ENCODE measurements at places on chromosomes 3 and 15.

GRCh38 chr3:59341459-59341858 lies 291.6 kb upstream of the CFAP20DC start:
- no peak for DNase-seq

DNA sequence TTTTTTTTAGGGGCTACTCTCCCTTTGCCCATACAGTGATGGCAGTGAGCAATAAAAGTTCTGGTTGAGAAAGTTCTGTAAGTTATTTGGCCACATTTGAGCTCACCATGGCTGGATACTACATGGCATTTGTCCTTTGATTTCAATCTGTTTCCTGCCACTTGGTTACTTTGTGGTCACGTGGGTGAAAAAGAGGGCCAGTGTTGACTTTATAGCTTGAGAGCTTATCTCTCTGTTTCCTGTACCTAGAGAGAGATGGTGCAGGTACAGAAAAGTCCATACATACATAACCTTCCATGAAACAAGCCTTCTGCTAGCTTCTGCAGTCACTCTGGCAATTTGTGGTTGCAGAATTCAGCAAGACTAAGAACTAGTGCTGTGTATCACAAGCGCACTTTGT lies 23.4 kb upstream of the MECOM start:
- DNase-seq, result no peak

GRCh38 chr3:186220365-186220764 lies 111.5 kb upstream of the ETV5 start:
- no peak for DNase-seq

DNA sequence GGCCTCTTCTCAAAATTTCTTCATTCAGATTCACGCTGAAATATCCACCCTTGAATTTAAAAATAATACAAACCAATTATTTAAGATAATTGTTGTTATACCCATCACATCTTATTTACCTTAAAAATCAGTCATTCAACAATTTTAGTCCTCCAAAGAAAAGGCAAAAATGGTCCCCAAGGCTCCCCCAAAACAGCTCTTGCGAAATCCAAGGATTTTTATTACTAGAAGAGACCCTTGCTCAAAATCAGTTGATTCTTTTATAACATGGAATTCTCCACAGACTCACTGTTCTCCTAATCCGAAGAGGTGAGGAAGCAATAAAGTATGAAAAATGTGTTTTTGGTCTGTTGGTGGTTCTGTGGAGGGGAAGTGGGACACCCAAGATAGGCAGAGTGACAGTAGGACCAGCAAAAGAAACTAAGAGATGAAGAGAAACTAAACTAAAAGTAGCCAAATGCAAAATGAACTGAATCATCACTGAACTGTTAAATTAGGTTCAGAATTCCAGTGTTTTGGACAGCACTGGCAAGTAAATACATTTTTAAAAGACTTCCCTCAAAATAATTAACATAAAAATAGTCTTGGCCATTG lies 19.1 kb upstream of the PLCH1 start:
- DNase-seq, result no peak

DNA sequence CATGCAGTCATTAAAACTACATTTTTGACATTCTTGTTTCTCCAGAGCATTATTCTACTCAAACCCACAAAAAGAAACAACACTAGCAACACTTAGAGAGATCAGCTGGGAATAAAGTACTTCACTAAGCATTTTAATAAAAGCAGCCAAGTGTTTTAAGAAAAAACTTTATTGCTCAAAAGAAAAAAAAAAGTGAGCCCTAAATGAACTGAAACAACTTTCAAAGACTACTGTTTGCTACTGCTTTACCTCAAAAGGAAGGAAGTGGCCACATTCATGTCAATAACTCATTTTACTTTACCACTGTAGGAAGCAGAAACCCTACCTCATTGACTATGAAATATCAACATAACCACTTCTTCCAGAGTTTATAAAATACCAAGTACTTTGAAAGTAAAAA lies 91.3 kb downstream of the UACA start:
- peak; percentile 16 for DNase-seq

DNA sequence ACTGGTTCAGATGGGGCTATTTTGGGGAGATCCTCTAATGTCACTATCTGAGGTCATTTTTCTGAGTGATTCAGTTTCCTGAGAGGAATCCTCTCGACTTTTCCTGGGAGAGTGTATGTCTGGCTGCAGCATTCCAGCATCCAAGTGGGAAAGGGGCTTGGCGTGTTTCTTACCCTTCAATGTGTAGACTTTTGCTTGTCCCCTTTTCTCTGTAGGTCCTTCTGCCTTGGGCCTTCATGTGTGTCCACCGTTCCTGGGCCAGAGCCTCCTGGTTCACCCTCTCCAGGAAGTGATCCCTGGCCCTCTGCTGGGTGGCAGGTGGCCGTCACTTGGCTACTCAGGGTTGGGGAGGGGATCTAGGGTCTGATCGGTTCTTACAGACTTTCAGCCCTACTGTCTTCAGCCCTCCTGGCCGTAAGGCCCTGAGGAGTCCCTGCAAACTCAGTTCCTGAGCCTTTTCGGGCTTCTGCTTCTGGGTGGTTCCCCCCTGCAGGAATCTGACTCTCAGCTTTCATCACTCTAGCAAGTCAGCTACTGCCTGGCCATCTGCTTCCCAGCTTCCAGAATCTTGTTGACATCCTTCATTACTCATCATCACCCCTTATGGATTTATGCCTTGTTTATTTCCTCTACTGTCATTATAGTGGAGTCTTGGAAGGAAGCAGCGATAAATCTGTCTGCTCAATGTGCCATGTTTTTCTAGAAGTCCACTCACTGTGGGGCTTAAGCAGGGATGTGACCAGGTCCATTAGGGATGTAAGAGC lies 36.5 kb downstream of the GOLGA6L10 start:
- no peak for DNase-seq

DNA sequence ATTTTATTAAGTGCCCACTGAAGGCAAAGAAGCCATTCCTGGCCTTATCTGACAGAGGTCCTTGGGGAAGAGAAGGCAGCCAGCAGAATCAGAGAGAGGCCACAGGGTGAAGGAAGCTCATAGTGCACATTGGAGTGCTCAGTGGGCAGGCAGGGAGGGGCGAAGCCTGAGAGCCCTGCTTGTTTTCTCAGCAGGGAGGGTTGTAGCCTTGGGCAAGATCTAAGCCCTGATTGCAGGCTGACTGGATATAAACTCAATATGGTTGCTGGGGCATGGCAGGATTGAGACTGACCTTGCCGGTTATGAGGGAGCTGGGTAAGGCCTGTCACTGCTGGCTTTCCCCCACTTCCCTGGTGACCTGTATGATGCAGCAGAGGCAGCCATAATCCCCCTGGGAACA lies 7.5 kb upstream of the IGSF11 start:
- no peak for DNase-seq

GRCh38 chr3:36876181-36876936 lies 68.5 kb downstream of the TRANK1 start:
- DNase-seq, result no peak

DNA sequence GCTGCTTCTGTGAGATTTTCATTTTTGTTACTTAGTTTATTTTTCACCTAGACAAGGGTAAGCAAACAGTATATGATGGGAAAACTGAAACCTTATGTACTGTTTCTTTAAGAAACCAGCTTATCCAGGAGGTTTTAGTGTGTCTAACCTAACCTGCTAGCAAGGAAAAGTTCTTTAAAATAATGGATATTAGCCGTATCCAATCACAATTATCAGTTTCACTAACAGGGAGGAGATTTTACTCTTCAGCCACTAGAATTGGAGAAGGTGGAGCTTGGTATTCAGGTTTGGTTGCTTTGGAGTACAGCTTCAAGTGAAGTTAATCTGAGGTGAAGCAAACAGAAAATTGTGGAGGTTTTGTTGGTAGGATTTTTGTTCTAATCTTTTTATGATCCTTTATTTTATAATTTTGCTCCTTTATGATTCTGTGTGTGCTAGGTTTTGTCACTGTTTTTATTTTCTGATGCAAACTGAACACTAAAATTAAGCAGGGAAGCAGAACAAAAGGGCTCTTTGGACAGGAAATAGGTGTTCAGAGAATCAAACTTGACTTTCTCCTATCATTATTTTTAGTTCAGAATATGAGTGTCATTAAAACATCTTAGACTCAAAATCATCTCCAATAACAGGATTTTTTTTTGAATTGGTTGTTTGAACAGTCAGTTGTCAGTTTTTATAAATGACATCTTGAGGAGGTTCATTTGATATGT lies 13.0 kb downstream of the ZFAND6 start:
- DNase-seq, result peak; percentile 68

DNA sequence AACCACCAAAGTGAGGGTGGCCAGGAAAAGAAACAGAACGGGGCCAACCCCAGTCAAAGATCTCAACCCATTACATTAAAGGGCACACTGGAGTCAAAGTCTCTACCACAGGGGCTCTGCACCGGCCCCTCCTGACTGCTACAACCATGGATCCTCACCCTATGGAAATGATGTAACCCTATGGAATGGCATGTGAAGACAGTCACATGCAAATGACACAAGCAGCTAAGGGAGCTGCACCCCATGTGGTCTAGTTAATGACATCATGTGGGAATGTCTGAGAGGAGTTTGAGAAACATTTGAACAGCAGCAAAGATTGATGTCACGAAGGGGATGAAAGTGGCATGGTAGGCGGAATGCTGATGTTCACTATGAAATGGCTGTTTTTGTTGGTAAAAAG lies 298.2 kb upstream of the SLCO3A1 start:
- no peak for DNase-seq

GRCh38 chr3:60431599-60431958 lies 819.7 kb downstream of the FHIT start:
- DNase-seq, result no peak

GRCh38 chr15:68552344-68552743 lies 26.4 kb upstream of the CORO2B start:
- no peak for DNase-seq

DNA sequence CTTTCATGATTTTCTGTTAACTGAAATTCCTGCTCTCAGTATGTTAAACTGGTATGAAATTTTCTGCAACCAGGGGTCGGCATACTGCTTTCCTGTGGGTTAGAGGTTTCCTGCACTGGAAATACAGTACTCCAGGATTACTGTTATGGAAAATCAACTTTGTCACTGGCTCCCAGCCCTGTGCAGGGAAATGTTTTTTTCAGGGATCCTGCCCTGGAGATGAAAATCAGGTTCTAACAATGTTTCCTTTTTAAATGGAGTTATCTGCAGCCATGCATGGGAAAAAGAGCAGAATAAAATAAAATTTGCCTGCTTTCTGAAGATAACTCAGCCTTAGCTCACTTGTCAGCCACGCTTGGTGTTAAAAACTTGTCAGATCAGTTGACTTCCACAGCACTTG lies 220.4 kb downstream of the IL5RA start:
- no peak for DNase-seq

DNA sequence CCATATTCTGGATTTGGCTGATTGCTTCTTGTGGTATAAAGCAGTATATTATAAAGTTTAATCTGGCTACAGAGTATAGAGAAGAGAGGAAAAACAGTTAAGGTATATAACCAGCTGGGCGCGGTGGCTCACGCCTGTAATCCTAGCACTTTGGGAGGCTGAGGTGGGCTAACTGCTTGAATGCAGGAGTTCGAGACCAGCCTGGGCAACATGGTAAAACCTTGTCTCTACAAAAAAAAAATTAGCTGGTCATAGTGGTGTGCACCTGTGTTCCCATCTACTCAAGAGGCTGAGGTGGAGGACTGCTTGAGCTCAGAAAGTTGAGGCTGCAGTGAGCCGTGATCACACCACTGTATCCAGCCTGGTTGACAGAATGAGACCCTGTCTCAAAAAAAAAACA lies 7.3 kb downstream of the SLC12A6 start:
- no peak for DNase-seq

- DNase-seq, result no peak
Observed at GRCh38 chr15:32838338-32838737, 120.5 kb downstream of the GREM1 start.
